HCEC 1CT (cell line): ENCODE measurements at places on chromosomes 2 and 18.

DNA sequence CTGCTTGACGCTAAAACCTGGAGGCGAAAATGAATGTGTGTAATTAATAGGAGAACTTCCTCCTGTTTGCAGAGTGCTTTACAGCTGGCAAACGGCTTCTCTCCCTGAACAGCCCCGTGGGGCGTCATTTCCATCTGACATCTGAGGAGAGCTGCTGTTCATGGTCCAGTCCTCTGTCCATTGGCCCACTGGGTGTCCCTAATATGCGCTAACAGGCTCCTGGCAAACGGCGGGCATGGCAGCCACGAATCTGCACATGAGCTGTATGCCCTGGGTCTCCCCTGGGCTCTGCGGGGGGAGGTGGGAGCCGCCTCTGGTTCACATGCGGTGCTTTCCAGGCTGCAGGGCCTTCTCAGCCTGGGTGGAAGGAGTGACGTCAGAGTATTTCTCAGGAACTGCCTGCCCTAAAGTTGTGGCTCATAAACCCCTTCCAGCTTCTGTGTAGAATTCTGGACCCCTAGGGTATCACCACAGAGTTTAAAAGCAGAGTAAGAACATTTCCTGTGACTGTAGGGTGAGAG lies 73.2 kb downstream of the LRRFIP1 start:
- no peak for DNase-seq

DNA sequence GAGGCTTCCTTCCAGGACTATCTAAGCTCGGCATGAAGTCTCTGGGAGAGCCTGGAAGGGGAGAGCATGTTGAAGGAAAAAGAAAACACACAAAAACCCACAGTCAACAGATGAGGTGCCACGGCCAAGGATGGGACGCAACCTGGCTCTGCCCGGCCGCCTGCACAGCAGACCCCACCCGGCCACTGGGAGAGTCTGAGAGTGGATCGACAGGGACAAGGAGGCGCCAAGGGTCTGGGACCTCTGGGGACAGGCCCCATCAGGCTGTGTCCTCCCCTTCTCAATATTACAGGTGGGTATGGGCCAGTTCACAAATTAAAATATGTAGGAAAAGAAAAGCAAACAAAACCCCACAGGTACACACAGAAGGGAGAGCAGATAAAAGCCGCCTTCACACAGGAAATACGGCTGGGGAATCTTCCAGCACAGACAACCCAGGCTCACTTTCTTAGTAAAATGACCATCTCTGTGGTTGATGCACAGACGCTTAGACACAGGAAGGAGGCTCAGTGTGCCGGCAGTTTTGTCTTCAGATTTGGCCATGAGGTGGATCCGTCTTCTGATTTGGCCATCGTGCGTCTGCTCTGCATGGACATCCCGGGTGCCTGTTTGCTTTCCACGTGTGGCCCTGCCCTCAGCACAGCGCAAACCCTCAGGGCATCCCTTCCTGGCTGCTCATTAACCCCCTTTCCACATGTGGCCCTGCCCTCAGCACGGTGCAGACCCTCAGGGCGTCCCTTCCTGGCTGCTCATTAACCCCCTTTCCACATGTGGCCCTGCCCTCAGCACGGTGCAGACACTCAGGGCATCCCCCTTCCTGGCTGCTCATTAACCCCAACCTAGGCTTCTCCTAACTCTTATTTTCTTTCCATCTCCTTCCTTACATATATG lies 138.4 kb downstream of the EIPR1 start:
- DNase-seq: no peak

DNA sequence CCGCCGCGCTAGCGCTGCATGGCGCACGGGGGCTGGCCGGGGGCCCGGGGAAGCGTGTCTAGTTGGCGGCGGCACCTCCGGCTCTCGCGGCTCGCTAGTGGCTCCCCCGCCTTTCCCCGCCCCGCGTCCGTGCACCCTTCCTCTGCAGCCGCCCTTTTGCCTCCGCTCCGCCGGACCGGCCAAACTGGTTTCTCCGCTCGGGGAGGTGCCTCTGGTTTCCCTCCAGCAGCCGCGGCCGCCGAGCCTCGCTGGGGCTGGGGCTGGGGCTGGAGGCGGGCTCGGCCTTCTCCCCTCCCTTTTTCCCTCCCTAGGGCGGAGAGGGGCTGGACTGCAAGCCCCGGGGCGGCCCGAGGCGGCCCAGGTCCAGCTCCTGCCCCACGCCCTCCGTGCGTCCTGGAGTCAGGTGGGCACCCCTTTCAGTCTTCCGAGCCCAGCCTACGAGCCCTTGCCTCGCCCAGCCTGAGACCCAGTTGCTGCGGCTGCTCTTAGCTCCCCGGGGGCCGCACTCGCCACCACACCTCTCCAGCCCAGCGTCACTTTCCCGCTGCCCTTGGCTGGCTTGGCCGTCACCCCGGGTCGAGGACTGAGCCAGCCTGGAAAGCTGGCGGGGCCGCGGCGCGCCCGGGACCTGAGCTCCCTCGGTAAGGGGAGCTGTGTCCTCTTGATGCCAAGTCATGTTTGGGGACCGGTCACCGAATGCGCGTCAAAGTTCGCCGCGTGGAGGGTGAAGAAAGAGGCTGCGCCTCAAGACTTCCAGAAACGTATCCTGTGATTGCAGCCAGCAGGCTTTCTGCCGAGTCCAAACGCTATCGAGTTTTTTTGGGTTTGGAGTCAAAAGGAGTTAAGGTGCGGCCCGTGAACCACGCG lies at the start of gene ATP8B1:
ATP8B1 (minus strand) TSS at position 213 of the 867 bp plus-strand sequence. CDS start 71,508 bp downstream, outside the sequence.
- peak; percentile 74 for DNase-seq

GRCh38 chr2:25252291-25253152 lies 84.1 kb upstream of the POMC start:
- no peak for DNase-seq

- DNase-seq: no peak
Measured at GRCh38 chr18:11993264-11993916, 12.1 kb downstream of the IMPA2 start.

- DNase-seq: no peak
Measured at GRCh38 chr2:116877944-116878343, 936.5 kb upstream of the DDX18 start.

DNA sequence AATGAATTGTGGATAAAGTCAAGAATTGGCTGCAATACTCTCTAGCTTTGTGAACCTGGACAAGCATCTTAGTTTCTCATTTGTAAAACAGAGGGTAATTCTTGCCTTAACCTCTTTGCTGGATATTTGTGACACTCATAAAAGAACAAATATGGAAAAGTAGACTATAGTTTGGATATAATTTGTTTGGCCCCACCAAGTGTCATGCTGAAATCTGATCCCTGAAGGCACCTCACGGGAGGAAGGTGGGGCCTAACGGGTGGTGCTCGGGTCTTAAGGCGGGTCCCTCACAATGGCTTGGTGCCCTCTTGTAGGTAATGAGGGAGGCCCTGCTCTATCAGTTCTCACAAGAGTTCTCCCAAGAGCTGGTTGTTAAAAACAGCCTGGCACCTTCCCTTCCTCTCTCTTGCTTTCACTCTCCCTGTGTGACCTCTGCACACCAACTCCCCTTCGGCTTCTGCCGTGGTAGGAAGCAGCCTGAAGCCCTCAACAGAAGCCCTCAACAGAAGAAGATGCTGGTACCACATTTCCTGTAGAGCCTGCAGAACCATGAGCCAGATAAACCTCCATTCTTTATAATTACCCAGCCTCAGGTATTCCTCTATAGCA lies 37.4 kb downstream of the ARL4C start:
- DNase-seq: no peak

GRCh38 chr2:240873805-240874714 lies 5.4 kb downstream of the AGXT start:
- DNase-seq: peak; percentile 20

DNA sequence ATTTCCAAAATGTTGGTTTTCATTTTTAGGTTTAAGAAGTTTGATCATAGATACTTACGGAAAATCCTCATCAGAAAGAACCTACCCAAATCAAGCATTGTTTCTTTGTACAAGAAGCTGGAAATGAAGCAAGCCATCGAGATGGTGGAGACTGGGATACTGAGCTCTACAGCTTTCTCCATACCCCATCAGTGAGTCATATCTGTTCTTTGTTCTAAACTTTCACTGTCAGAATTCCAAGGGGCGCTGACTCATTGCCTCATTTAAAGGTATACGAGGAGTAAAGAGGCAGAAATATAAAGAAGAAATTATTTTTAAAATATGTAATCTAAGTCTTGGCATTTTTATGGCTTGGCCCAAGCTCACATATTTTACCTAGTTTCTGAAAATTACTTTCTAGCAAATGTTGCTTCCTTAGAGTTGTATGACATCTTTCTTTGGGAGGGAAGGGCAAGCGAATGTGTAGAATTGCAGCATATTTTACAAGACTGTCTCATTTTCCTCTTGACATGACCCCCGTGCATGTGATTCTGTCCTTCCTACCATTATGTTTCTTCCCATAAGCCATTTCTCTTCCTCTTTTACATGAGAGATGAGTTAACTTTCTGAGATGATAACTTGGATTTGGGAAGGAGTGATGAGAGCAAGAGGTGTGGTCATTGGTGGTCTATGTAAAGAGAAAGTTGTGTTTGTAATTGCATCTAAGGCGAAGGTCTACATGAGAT lies 41.2 kb downstream of the SLC9A4 start:
- DNase-seq: peak; percentile 86

DNA sequence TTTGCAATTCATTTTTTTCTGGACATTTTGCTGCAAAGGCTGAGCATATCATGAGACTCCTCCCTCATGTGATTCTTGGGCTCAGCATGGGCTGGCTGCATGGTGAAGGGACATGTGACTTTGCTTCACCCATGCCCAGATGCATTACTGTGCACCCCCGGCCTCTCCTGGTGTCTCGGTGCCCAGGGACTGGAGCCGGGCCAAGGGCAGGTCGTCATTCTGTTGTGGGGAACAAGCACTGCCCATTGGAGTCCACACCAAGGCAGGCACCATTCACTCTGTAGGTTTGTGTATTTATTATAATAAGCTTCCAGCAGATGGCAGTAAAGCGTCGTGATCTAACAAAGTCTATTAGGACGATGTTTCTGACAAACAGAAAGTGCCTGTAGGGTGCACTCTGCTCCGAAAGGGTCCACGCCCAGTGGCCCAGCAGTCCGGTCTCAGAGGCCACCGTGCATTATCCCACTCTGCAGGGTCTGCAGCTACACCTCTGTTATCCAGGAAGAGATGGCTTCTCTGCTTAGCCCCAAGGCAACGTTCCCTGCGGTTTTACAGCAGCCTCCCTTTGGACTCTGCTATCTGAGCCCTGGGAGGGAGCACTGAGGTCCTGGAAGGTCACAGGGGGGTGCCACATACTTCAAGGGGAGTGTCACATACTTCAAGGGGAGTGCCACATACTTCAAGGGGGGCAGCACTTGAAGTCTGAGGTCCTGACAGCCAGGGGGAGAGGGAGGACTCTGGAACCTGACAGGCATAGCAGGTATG lies 219.6 kb downstream of the TSN start:
- peak; percentile 62 for DNase-seq

DNA sequence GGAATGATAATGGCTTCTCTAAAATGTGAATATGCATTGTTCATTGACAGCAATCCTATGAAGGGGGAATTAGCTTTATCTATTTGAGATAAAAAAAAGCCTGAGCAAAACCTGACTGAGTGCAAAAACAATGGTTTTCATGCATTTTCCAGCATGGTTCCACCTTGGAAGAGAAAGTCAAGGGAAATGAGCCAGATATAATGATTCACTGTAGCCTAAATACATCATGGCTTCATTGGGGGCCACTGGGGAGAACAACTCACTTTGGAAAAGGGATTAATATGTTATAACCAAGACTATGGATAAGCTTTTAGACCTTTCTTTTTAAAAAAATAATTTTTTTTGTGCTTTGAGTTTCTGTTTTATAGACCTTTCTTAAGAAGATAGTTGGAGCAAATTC lies 679.7 kb downstream of the NYAP2 start:
- no peak for DNase-seq

- DNase-seq: peak; percentile 9
Measured at GRCh38 chr18:9578306-9578705, 36.1 kb downstream of the PPP4R1 start.

- no peak for DNase-seq
Measured at GRCh38 chr2:27378096-27378808, 2.3 kb downstream of the ZNF513 start.

GRCh38 chr18:43961722-43962121 lies 684.4 kb upstream of the SYT4 start:
- no peak for DNase-seq

- no peak for DNase-seq
Measured at GRCh38 chr2:109375131-109375561, 238.6 kb downstream of the SEPTIN10 start.

DNA sequence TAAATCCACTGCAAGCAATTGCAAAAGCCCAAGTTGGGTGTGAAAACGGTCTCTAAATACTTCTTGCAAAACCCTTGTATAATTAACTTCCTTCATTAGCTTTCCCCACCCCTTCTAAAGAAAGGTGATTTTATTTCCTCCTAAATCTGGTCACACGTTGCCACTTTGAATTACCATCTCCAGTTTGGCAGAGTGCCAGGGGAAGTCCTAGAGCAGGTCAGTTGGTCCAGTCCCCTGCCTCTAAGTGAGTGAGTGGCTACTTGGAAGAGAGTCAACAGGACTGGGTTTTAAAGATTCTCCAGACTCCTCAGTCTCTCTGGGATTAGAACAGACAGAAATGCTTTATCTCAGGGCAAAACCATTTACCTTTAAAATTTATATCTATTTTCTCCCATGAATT lies 18.7 kb upstream of the LYPD6B start:
- DNase-seq: no peak

GRCh38 chr2:159044804-159045286 lies 76.4 kb downstream of the TANC1 start:
- peak; percentile 18 for DNase-seq

DNA sequence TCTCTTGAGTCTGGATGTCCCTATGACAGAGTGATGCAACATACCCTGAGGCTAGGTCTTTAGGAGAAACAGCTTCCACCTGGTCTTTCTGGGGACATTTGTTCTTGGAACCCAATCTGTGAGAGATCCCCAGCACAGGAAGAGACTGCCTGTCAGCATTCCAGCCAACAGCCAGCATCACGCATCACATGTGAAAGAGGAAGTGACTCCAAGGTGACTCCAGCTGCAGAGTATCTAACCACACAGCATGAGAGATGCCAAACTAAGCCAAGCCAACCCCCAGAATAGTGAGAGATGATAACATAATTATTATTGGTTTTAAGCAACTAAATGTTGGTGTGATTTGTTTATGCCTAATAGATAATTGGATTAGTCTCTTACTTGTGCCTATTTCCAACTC lies 35.7 kb downstream of the C18orf63 start:
- DNase-seq: peak; percentile 87

DNA sequence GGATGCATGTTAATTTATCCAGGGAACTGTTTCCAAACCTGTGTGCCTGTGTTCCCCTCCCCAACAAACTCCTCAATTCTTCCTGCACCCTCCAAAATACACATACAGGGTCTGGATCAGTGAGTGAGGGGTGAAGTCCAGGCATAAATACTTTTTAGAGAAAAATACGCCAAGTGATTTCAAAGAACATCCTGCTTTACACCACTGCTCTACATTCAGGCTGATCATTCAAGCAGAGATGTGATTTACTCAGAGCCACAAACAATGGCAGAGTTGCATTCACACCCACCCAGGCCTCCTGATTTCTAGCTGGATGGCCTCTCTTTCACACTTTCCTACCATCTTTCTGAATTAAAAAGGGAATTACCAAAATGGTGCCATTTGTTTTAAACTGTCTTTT lies 289.5 kb upstream of the SLC14A2 start:
- DNase-seq: no peak

- DNase-seq: peak; percentile 6
Measured at GRCh38 chr2:147623328-147623727, 221.5 kb upstream of the ACVR2A start.

GRCh38 chr2:241726459-241726858 lies 8.0 kb upstream of the D2HGDH start:
- no peak for DNase-seq
